Hepatic stellate cell (primary cell): ENCODE measurements at places on chromosomes 5 and 9.
A peak's percentile ranks its signal among the peaks of the same experiment; 100 is the strongest.

DNA sequence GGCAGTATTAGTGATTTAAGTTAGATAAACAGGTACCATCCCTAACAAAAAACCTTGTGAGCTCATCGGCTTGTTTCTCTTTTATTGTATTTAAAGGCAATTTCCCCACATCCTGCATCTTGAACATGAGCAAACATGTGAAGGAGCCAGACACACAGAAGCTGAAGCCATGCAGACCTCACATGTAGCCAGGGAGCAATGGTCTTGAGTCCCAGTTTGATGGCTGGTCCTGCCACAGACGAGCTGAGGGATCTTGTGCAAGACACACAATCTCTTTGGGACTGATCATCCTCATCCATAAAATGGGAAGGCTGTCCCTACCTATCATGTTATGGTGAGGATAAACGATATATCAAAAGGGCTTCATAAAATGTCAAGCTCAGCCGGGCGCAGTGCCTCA lies 29.6 kb upstream of the XPA start:
- no peak for DNase-seq

DNA sequence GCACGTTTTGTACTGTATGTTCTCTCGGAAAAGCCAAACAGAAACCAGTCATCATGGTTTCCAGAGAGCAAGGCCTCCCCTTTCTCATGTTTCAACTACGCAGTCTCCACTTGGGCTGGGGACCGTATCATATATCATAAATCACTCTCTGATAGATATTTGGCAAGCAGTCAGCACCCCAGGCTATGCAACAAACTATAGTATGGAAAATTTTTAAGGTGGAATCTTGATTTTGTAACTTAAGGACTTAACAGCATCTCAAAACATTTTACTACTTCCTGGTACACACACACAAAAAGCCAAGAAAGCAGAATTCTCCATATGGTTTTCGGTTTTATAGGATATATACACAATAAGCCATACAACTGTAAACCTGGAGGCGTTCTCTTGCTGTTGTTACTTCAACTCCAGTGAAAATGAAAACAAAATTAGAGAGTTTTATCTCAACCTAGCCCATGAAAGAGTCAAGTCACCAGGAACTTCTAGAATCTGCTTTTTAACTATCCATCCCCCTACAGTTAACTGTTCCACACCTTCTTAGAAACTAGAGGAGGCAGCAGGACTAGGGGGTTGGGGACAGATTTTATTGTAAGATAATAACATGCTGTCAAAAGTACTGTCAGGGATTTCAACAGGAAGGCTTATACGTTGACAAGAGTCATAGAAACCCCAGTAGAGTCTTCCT lies 283.4 kb downstream of the NFIB start:
- DNase-seq, result no peak

- peak; percentile 53 for DNase-seq
Measured at GRCh38 chr5:149227168-149227826, 44.4 kb upstream of the AFAP1L1 start.

- DNase-seq, result no peak
Measured at GRCh38 chr5:107499237-107499636, 171.5 kb downstream of the EFNA5 start.

GRCh38 chr5:97009212-97009898 lies 73.5 kb downstream of the LNPEP start:
- DNase-seq, result no peak

- no peak for DNase-seq
Measured at GRCh38 chr5:1726956-1727355, 72.7 kb downstream of the MRPL36 start.

- DNase-seq, result no peak
Measured at GRCh38 chr9:81669866-81670265, 19.5 kb downstream of the TLE1 start.

DNA sequence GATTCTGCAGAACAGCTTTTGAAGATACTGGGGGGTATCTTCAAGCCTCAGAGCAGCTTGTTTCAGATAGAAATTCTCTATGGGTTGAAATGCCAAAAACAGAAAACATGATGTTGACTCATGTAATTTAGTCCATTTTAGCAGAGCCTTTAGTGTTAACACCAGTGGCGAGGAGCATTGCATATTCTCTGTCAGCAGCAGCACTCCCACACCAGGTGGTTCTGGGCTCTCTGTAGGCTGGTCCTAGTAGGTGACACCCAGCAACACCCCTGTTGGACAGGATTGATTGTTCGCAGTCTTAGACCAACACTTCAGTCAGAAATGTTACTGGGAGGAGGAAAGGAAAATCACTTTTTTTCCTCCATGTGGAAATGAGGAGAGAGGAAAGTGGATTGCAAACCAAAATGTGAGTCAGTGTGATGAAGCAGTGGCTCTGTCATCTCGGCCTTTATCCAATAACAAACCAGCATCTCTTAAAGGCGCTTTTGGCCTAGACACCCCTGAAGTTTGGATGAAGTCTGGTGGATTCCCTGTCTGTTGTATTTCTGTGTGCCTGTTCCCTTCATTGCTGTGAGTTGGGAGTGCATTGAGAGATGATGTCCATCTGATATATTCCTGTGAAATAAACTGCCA lies 16.8 kb downstream of the SLC46A2 start:
- no peak for DNase-seq

GRCh38 chr9:3742586-3742985 lies 216.8 kb upstream of the RFX3 start:
- DNase-seq, result no peak

DNA sequence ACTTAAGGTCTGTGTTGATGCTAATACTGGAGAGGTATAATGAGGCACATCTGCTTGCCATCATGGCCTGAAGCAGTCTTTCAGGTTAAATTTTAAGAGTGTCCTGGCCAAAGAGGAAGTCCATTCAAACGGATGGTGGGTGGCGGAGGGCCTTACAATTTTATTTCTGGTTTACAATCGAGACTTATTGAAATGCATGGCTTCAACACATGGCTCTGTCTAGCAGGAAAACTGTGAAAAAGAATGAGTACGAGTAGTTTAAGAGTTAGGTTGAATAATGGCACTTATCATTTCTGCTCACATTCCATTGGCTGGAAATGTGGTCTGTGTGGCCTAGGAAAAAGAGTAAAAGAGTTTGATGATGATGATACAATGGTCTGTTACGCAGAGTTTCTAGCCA lies 42.1 kb downstream of the LRRC70 start:
- no peak for DNase-seq

- no peak for DNase-seq
Measured at GRCh38 chr5:157730900-157731271, 334 bp upstream of the THG1L start.

DNA sequence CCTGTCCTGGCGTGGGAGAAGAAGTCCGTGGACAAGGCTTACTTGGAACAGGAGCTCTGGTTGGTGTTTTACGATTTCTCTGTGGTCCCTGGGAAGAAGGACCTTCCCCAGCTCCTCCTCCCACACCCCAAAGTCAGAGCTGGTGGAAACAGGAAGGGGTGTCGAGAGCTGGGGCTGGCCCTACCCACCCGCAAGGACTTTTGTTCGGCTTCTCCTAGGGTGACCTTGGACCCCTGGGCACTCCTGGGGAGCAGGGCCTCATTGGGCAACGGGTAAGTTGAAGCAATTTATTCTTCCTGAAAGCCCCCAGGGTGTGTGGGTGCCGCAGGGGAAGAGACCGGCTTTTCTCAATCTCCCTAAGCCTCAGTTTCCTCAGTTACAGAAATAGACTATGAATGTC lies 53.9 kb upstream of the ORM1 start:
- DNase-seq, result no peak

- no peak for DNase-seq
Measured at GRCh38 chr9:131111186-131111853, 14.1 kb upstream of the NUP214 start.

- no peak for DNase-seq
Measured at GRCh38 chr5:13994621-13995253, 50.2 kb upstream of the DNAH5 start.

GRCh38 chr9:132351404-132352045 lies 3.3 kb downstream of the SETX start:
- DNase-seq, result no peak

- DNase-seq, result peak; percentile 19
Measured at GRCh38 chr9:18393340-18394130, 80.4 kb upstream of the ADAMTSL1 start.

DNA sequence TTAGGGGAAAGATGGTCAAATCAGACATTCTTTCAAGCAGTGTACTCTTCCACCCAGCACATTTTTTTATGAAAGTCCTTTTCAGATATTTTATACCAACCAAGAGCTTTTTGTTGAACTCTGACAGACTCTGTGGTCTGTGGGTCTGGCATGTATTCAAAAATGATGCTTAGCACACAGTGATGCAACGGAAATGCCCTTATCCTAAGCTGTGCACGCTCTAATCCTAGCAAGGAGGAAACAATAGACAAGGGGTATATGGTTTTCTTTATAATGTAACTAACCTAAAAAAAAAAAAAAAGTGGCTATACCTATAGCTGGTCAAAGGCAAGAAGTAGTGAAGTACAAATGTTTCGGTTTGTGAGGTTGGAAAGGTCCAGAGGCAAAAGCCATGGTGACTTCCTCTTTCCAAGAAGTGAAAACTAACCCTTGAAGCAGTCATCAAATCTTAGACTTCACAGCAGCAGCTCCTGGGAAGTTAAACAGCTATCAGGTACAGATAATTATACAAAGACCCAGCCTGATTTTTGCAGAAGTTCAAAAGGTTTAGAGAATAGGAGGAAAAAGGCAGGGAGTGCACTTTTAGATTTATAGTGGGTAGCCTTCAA lies 82.5 kb downstream of the SEMA6A start:
- DNase-seq, result peak; percentile 42

- DNase-seq, result no peak
Measured at GRCh38 chr9:31799953-31800609, 584.4 kb upstream of the ACO1 start.

DNA sequence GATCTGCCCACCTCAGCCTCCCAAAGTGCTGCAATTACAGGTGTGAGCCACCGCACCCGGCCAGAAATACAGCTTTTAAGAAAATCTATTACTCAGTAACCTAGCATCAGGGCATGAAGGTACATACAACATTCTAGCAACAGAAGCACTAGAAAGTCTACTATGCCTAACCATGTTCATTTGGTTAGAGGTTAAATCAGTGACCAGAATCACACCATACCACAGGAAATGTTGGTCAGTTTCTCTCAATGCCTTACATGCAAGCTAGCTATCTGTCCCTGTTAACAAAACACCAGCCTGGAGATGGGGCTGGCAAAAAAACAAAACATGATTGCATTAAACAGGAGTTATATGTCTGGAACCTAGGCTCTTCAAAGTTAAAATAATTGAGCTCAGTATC lies 104.1 kb downstream of the STRBP start:
- DNase-seq, result no peak

GRCh38 chr5:167993771-167994170 lies 297.7 kb upstream of the WWC1 start:
- no peak for DNase-seq

DNA sequence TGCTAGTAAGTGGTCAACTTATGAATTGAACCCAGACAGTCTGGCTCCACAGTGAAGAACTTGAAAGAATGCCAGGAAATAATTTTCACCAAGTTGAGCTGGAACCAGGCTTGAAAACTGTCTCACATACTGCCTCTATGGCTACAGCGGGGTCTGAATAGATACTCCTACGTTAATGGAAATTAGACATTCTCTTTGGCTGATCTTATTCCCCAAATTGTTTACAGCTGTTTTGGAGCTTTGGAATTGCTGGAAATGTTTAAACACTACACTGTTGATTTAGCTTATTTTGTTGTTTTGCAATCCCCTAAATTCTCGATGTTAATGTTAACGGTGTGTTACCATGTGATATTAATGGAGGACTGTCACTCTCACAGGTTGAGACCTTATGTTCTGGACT lies 146.4 kb downstream of the FBXL7 start:
- DNase-seq, result no peak

GRCh38 chr5:82673057-82673809 lies 395.1 kb upstream of the RPS23 start:
- DNase-seq, result no peak

- no peak for DNase-seq
Measured at GRCh38 chr9:69456201-69456600, 131.2 kb downstream of the ENTREP1 start.

GRCh38 chr5:178202541-178202940 lies 1.8 kb upstream of the HNRNPAB start:
- DNase-seq, result no peak

GRCh38 chr9:120587328-120587727 lies 7.4 kb upstream of the CDK5RAP2 start:
- no peak for DNase-seq

DNA sequence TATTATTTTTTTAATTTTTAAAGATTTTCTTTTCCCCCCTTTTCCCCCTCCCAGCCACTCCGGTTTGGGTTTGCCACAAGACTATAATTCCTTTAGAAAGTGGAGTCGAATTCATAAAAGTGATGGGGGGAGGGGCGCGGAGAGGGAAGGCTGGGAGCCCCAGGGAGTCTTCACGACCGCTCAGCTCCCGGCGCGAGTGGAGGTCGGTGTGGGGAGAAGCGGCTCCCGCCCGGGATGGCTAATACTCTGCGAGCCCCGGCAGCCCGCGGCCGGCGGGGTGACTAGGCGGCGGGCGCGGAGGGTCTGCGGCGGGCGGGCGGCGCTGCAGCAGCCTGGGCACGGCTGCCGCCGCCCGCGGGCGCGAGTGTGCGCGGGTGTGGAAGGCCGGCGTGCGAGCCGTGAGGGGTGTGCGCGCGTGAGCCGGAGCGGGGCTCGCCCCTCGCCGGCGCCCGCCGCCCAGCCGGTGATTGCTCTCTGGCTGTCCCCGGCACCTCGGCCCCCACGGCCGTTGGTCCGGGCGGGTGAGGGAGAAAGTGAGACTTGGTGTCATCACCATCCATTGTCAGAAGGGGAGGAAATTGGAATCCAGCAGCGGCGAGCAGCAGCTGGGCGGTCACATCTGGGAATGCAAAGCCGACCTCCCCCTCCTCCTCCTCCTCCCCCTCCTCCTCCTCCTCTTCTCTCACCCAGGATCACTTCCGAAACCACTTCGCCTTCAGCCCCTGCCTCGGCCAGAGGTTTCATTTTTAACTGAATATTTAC lies at the start of gene PARP8:
PARP8 (plus strand) TSS at position 377 of the 762 bp plus-strand sequence. CDS start 459 bp downstream, outside the sequence.
- DNase-seq, result peak; percentile 52

DNA sequence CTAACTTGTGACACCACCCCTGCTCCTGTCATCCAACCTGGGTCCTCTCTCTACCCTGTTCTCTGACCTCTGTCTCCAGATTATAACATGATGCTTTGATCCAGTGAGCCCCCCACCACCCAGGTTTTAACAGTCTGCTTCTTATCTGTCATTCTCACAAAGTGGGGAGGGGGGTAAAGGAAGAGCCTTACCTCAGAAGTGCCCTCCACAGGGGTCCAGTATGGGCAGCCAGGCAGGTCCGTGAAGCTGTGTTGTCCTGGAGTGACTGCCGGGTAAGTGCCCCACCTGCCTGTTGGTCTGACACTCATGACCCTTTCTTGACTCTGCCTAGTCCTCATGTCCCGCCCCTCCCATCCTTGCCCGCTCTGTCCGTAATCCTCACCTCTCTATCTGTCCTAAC lies 3.4 kb downstream of the IL11RA start:
- no peak for DNase-seq

DNA sequence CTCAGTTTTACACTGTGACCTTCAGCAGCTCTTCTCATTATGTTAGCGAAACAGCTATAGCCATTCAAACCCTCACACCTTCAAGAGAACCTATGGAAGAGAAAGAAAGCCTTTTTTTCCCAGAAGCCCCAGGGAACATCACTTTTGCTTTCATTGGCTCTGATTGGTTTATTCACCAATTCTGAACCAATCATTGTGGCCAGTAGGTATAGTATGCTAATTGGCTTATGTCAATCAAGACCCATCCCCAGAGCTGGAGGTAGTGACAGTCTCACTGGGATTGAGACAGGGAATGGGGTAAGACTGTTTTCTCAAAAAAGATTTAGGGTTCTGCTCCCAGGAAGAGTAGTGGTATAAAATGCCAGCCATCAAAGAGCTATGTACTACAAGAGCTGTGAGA lies 74.1 kb upstream of the FSD1L start:
- DNase-seq, result no peak
